ENCODE measurements at places on chromosomes 5 and 9.
A peak's percentile ranks its signal among the peaks of the same experiment; 100 is the strongest.

DNA sequence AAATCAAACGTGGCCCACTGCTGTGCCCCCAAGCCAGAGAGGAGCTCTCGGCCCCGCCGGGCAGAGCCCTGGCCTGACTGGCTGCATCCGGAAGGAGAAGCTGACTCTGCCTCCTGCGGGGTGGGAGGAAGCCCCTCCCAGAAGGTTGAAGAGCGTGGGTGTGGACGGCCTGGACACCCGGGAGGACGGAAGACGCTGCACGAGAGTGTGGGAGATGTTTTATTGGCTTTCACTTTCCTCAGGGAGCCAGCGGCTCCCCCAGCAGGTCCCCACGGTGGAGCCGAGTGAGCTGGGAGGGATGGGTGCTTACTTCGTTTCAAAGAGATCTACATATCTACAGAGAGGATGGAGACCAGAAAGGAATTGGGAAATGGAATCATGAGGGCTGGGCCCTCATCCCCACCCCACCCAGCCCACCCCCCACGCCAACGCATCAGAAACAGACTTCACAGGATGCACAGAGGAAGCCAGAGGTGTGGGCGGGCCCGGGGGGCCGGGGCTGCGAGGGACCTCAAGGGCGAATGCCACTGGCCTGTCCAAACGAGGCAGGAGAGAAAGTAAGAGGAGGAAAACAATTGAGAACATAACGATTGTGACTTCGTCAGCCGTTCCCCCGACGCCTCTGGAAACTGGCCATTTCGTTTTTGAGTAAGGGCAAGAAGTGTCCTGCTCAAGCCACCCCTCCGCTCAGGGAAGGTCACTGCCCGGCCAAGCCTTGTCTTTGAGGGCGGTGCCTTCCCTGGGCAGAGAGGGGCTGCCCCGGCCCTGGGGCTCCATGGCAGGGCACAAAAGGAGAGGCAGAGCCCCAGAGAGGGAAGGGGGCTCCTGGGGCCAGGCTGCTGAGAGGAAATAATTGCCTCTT lies 32.1 kb downstream of the FAM163B start:
- DNase-seq = peak; percentile 12

DNA sequence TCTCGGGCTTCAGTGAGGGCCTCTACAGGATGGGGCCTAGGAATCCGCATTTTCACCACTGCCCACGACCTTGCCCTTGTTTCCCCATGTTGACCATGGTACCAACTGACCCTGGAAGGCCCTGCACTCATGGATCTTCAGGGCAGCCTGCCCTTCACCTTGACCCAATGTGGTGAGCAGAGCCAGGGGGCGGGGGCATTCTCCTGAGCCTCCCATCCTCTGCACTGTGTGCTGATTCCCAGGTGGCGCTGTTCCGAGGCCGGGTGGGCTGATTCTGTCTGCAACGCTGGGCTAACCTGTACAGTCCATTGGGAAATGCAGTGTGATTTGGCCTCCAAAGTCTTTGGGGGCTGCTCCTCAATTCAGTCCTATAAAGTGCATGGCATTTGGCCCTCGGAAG lies 68.7 kb downstream of the SHB start:
- no peak for DNase-seq

GRCh38 chr9:18485714-18486113 lies 11.8 kb downstream of the ADAMTSL1 start:
- DNase-seq = no peak

- peak; percentile 34 for DNase-seq
Measured at GRCh38 chr9:130239741-130240241, 25.8 kb upstream of the HMCN2 start.

DNA sequence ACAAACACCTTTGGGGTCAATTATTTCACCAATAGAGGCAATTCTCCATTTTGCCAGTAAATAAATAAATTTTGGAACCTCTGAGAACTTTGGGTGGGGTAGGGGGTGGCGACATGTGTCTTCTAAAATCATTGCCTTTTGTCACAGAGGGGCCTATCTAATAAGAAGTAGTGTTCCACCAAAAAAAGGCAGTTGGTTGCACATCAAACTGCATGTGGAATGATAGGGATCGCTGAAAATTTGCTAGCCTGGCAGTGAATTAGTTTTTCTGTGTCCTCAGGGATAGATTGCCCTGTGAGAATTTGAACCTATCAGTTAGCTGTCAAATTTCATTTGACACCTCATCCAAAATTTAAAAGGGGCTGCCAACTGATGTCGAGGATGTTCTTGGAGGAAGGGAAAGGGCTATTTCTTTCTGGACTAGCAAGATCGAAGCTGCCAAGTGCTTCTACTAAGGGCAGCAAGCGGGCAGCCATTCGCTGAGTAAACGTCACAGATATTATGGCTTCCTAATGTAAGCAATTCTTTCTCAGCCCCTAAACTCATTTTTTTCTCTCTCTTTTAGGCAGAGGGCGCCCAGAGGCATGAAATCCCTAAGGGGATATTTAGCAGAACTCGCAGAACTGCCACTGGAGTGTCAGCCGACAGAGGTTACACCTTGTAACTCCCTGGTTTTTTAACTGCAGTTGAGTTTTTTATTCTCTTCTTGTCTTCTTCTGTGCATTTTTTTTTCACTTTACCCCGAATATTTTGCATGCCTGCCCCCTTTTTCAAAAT lies 2208.1 kb upstream of the WWC1 start:
- no peak for DNase-seq

GRCh38 chr9:73230251-73230650 lies 78.6 kb downstream of the ANXA1 start:
- no peak for DNase-seq

DNA sequence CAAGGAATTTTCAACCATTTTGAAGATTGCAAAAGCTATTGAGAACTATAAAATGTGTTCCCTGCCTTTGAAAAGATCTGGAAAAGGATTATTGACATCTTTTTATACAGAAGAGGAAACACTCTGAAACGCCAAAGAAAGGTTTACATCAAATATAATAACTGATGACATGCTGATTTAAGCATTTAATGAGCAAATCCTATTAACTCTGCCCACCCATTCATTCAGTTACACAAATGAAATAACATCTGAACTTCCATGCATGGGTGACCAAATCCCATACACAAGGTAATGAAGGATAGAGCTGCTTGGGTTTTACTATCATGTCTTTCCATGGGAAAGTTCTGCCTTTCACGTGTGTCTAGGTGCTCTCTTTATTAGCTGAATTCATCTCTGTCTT lies 589.4 kb upstream of the WWC1 start:
- no peak for DNase-seq

- DNase-seq = peak; percentile 9
Measured at GRCh38 chr9:27436234-27436633, 87.9 kb upstream of the IFNK start.

GRCh38 chr5:23717486-23717885 lies 210.1 kb downstream of the PRDM9 start:
- DNase-seq = no peak

GRCh38 chr5:79878721-79879336 lies 112.2 kb downstream of the MTX3 start:
- peak; percentile 26 for DNase-seq

DNA sequence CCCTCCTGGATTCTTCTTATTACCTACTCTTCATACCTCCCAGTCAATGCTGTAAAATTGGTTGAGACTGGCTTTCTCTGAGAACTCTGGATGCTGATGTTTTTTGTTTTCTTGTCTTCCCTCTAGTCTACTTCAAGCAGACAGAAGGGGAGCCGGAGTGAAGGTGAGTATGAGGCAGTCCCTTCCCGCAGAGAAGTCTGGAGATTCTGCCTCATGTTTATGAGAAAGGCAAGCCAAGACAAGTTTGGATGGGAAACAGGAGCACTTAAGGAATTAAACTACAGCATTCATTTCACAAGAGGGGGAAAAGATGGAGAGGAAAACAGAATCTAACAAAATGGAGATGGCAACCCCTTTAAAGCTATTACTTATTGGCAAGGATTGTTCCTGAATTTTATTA lies 246.1 kb downstream of the TRIM32 start:
- DNase-seq = no peak

- DNase-seq = no peak
Measured at GRCh38 chr5:109298794-109299193, 111.0 kb downstream of the PJA2 start.

DNA sequence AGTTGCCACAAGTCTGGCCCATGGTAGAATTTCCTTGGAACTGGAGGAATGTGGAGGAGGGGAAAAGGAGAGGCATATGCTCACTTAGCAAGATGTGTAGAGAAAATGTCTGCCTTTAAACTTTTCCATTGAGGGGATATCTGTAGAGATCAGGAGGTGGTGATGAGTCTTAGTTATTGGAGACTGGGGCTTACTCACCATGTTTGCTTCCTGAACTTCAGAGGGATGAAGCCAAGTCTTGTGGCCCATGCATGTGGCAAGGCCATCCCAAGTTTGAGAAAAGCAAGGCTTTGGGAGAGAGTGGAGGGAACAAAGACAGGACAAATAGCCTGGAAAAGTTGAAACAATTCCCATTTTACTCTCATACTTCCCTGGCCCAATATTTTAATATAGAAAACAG lies 124.5 kb downstream of the GDNF start:
- DNase-seq = peak; percentile 23
